Hematopoietic multipotent progenitor cell treated with erythropoietin and hydrocortisone succinate and interleukin-3 and kit ligand, for 15 days (in vitro differentiated cells): ENCODE measurements at places on chromosomes 4 and X.

DNA sequence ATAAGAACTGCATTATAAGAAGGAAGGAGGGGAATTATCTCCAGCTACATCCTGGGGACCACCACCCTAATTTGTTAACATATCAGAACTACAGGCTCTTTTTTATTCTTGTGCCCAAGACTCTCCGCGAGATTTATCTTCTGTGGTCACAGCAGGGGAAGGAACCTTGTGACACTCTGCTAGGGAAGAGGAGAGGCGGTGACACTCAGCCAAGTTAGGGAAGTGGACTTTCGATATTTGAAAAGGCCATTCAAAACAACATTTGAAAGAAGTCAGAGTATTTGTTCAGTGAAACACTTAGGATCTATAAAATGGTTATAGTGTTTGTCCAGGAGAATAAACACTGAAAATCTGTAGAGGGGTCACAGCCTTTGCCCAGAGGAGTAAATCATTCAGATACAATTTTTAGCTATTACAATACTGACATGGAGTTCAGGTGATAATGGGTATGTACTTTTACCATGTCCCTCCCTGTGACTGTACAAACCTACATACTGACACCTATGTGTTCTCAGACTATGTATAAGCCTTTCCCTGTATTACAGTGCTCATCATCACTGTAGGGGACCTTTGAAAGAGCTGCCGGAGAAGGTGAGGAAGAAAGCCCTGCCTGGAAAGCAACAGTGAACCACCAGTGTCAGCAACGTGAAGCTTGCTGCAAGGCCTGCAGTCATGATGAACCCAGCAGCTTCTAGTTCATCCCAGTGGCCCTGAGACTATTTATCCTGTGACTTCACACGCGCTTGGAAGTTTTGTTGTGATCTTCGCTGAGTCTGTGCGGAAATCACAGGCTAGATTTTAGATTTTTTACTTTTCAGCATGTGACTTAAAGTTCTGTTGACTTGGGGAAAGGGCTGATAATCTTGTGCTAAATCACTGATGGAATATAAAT lies 8.5 kb upstream of the PTTG2 start:
- DNase-seq = no peak

- peak; percentile 17 for DNase-seq
These were observed 99.2 kb downstream of the PSAPL1 start for GRCh38 chr4:7335344-7336066.

GRCh38 chr4:102625232-102625930 lies 124.2 kb downstream of the NFKB1 start:
- no peak for DNase-seq

GRCh38 chr4:2289311-2289954 lies 27.5 kb upstream of the MXD4 start:
- no peak for DNase-seq
